Endothelial cell of umbilical vein (primary cell): ENCODE measurements at places on chromosomes 16 and 17. TPM values are rescaled to one million over a fixed set of nuclear protein-coding genes. Genes with fewer than 3 reads are reported as not detected.

DNA sequence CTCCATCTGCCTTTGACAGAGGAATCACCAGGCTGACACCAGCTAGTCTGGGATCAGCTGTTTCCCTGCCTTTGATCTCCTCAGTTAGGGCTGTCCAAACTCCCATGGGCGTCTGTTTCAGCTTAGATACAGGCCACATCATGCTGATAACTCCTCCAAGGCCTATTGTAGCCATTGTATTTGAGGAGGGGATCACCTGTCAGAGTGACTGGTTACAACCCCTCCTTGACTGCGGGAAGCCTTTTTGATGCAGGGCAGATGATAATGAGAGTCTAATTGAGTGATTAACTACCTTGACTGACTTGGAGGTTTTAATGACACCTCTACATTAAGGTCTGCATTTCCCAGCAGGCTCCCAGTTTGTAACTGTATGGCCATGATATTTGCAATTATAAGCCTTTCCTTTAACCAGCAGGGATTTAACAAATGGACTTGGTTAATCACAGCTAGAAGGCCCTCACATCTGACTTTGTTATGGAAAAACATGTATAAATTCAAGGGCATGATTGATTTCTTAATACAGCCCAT, 863.5 kb downstream of the KCNJ2 start:
- no peaks in the 10 kb centered on the region for H3K36me3 ChIP-seq
- no peak overlapping the region for H3K27ac ChIP-seq
- DNase-seq: no peak
- H3K27me3 ChIP-seq: no peaks in the 10 kb centered on the region
- H3K4me1 ChIP-seq: no peaks in the 10 kb centered on the region

DNA sequence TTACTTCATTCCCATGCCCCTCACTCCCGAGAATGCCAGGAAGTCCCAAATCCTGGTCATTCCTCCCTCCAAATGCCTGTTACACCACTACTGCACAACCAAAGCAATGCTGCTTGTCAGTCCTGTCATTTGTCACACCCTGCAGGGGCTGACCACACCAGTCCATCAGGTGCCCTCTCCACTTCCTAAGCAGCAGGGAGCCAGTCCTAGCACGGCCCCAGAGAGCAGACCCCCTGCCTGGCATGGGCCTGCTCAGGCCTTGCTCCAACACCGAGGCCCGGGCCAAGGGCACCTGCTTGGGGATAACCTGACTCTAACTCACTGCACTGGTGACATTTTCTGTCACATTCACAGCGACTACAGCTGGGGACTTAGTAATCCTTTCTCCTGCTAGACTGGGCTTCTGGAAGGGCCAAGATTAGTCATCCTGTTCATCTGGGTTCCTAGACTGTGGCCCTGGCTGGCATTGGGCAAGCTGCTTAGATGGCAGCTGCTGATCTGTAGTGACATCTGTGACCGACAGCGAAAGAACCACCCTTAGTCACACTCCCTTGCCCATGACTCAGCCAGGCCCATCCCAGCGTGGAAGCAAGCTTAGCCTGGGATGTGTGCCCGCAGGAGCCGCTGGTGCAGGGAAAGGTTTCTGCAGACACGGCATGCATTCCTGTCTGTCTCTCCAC, 5.4 kb downstream of the ALYREF start:
- no peak overlapping the region for H3K4me3 ChIP-seq
- H3K4me1 ChIP-seq: peaks cover 13% of the 10 kb centered on the region
- DNase-seq: no peak
- H3K27ac ChIP-seq: no peak overlapping the region
- peaks cover 42% of the 10 kb centered on the region for H3K36me3 ChIP-seq
- no peaks in the 10 kb centered on the region for H3K27me3 ChIP-seq

DNA sequence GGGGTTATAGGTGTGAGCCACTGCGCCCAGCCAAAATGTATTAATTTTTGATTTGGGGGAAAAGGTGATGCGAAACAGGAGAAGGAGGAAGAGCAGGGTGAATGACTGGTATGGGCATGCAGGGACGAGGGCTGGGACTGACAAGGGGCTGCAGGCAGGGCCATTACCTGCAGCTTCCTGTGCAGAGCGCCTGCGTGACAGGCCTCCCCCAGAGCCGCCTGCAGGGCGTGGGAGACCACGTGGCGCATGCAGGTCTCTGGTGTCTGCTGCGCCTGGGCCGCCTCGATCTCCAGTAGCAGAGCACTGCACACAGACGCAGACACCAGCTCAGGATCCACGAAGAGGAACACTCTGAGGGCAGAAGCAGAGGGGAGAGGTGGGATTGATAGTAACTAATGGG, 32.4 kb downstream of the PIK3R6 start:
- DNase-seq: no peak
- H3K36me3 ChIP-seq: no peaks in the 10 kb centered on the region
- no peaks in the 10 kb centered on the region for H3K4me1 ChIP-seq
- no peak overlapping the region for H3K27ac ChIP-seq
- H3K4me3 ChIP-seq: no peak overlapping the region

- no peaks in the 10 kb centered on the region for H3K36me3 ChIP-seq
- peaks cover 2% of the 10 kb centered on the region for H3K27me3 ChIP-seq
- no peak overlapping the region for H3K4me3 ChIP-seq
- DNase-seq: no peak
- no peak overlapping the region for H3K27ac ChIP-seq
These were observed 172.9 kb upstream of the ZFHX3 start for GRCh38 chr16:73220836-73221235.

DNA sequence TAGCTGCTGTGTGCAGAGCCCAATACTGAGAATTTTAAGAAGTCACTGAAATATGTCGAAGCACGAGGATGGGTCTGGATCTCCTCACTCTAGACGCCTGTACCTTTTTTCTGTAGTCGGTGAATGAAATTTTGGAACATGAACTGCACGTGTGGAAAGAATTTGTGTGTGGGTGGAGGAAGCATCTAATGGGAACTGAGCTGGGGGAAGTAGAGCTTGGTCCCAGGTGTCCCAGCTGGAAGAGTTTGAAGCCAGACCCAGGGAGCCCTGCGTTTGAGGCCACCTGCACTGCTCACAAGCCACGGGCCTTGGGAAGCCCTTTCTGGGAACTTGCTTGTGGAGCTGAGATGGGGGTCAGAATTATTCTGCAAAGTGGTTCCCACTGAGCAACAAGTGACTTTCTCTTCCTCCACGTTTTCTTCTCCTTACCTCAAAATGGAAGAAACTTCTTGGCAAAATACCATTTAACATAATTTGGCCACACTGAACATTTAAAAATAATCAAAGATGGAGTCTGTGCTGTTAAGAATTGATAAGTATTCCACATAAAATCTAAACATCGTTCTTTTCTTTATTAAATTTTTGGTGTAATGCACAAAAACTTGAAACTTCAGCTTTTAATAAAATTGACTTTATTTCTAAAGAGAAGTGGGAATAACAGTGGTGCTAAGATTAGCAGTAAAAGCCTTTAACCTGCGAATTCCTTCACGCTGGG, 163.8 kb downstream of the PRKCA start:
- peak overlapping the region; percentile 64 for H3K27ac ChIP-seq
- no peak overlapping the region for H3K4me3 ChIP-seq
- no peak for DNase-seq
- H3K27me3 ChIP-seq: no peaks in the 10 kb centered on the region

DNA sequence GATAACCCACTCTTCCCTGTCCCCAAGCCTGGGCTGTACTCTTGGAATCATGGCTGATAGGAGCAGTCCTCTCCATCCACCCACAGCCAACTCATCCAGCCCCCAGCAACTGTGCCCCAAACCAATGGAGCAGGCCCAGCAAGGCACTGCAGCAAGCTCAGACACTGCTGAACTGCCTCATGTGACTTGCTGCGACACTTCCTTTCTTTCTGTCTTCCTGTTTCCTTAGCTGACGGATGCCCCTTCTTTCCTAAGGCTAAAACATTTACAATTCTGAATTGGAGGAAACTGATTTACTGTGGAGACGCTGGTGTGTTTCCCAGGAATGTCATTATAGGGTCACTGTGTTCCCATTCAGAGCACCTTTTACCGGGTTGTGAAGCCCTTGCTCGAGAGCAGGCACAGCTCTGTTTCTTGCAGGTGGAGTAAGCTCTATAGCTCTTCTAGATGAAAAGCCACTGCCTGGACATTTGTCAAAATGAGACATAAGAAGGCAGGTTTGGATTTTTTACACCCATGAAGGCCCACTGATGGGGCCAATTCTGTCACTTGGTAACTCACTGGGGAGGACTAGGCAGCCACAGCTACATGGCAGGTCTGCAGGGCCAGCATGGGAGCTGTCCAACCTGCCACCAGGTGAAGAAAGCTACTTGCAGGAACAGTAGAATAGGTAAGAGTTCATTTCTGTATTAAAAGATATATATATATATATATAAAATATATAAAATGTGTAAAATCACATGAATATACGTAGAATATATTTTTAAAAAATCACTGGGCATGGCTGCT, 27.4 kb downstream of the TMEM11 start:
- DNase-seq: peak; percentile 78
- H3K4me3 ChIP-seq: no peak overlapping the region
- peak overlapping the region; percentile 68 for H3K27ac ChIP-seq
- no peaks in the 10 kb centered on the region for H3K27me3 ChIP-seq
- H3K36me3 ChIP-seq: no peaks in the 10 kb centered on the region
- H3K4me1 ChIP-seq: peaks cover 16% of the 10 kb centered on the region

GRCh38 chr17:1056761-1057160, 59.8 kb downstream of the TIMM22 start:
- H3K36me3 ChIP-seq: peaks cover 3% of the 10 kb centered on the region
- H3K4me1 ChIP-seq: peaks cover 5% of the 10 kb centered on the region
- H3K4me3 ChIP-seq: no peak overlapping the region
- no peak for DNase-seq
- no peak overlapping the region for H3K27ac ChIP-seq
- no peaks in the 10 kb centered on the region for H3K27me3 ChIP-seq

DNA sequence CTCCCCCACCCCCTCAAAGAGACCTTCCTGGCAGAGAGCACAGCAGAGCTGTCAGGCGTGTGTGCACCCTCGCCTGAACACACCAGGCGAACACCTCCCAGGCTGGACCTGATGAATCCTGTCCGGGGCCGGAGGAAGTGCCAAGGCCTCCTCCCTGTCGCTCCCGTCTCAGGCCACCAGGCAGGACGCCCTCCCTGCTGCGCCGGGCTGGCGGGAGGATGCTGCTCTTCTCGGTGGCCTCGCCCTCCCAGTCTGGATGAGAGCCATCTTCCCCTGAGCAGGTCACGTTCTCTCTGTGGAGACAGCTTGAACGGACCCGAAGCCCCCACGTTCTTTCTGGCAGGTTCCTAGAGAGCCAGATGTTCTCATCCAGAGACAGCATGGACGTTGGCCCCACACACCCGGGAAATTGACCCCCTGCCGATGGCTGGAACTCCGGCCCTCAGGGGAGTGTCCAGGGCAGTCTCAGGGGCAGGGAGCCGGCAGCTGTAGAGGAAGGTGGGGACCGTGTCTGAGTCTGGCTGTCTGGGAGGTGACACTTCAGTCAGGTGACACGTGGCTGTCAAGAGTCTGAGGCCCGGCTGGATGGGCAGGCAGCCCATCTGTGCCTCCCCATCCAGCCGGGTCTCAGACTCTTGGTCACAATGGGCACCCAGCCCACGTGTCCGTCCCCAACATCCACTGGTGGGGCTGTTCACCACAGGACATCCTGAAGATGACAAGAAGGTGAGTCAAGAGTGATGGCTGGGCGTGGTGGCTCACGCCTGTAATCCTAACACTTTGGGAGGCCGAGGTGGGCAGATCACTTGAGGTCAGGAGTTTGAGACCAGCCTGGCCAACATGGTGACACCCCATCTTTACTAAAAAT, 5.0 kb upstream of the TIMP2 start:
- H3K27me3 ChIP-seq: no peaks in the 10 kb centered on the region
- no peaks in the 10 kb centered on the region for H3K36me3 ChIP-seq
- no peak overlapping the region for H3K27ac ChIP-seq
- no peak for DNase-seq
- H3K4me1 ChIP-seq: peaks cover 28% of the 10 kb centered on the region
- no peak overlapping the region for H3K4me3 ChIP-seq

The RAP1GAP2 gene
- 3.1 and 3.6 TPM in 2 replicates for total RNA-seq
